NCI-H510A (cell line): ENCODE measurements at places on chromosomes 1 and 21.
A peak's percentile ranks its signal among the peaks of the same experiment; 100 is the strongest.

- DNase-seq, result no peak
Measured at GRCh38 chr1:5615076-5615475, 377.1 kb downstream of the NPHP4 start.

- DNase-seq, result peak; percentile 74
Measured at GRCh38 chr1:204072931-204073836, at the start of gene SOX13. Gene SOX13 (plus strand): TSS chr1:204073115. CDS start chr1:204112916, 39,801 bp downstream.

- DNase-seq, result no peak
Measured at GRCh38 chr1:109271458-109271857, 11.5 kb downstream of the PSRC1 start.

DNA sequence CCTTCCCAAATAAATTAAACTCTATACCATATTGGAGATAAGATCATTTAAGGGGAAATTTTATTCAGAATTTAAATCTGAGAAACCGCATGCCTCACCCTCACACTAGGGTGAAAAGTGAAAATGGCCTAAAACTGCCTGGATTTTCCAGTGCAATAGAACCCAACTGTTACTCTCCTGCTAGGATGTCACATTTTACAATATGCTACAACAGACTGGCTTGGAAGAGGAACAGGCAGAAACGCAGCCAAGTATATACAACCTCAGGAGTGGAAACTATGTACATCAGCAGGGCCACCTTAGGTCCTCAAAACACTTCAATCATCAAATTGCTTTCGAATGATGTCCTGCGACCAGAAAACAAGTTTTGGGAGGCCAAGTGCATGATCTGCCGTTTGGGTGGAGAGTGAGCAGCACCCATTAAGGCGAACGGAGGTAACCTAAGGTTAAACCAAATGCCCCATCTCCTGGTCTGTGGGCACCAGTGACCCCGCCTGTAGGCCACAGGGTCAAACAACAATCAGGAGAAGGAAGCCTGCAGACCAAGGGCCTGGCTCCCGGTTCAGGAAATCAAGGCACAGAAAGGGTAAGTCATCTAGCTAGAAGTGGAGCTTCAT is 4.9 kb downstream of the RCAN1 start:
- DNase-seq, result no peak

DNA sequence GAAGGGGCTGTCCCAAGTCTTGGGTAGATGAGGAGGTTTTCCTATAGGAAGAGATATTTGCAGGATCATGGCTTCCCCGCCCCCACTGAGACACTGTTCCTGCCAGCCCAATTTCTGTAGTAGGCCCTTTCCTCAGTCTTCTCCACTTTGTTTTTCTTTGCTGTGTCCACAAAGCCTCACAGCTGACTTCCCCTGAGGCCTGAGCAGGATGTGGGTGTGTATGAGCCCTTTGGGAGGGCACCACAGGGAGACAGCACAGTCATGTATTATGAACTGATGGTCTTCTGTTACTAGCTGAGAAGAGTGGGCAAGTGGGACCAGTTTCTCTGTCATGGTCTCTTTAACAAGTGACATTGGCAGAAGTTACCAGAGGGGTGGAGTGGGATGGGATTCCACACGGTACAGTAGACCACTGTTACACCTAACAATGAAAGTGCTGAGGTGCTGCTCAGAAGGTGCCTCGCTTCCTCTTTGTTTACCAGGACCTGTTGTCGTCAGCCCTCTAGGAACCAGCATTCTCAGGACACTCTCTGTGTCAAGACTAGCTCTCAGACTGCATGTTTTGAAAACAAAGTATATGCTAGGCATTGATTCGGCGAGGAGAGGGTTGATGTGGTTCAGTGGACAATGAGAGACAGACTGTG is 253.8 kb upstream of the HOOK1 start:
- no peak for DNase-seq

GRCh38 chr1:214397497-214397896 is 116.5 kb downstream of the SMYD2 start:
- no peak for DNase-seq

DNA sequence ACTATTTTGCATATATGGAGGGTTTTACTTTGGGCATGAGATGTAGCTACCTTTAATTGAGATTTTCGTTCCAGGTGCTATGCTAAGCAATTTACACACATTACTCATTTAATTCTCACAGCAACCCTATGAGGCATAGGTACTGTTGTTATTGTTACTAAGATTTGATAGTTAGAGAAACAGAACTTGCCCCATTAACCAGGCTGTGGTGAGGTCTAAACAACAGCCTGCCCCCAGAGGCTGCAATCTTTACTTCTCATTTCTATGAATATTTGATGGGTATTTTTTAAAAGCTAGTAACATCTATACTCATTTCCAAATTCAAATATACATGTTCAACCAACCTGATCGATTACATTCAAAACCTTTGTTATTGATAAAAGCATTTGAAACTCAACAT is 155.6 kb downstream of the GALNT2 start:
- DNase-seq, result no peak

GRCh38 chr1:111738436-111739193 is 580 bp downstream of the INKA2 start:
- DNase-seq, result peak; percentile 67

DNA sequence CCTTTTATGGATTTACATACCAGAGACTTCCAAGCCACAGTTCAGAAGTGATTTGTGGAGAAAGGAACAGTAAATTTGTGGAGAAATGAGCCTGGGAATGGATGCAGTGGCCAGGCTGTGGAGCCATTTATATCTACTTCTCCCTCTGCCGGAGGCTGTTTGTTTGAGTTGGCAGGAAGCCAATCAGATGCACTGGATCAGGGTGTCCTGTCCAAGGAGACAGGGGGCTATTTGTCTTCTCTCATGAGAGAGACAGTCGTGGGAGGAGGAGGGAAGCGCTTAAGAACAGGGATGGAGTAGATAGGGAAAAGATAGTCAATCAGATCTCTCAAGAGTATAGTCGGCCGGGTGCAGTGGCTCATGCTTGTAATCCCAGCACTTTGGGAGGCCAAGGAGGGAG is 2.8 kb upstream of the HAPLN2 start:
- peak; percentile 70 for DNase-seq

- DNase-seq, result no peak
Measured at GRCh38 chr1:107076841-107077240, 20.4 kb downstream of the PRMT6 start.

GRCh38 chr1:150267896-150268295 is 920 bp downstream of the APH1A start:
- no peak for DNase-seq

DNA sequence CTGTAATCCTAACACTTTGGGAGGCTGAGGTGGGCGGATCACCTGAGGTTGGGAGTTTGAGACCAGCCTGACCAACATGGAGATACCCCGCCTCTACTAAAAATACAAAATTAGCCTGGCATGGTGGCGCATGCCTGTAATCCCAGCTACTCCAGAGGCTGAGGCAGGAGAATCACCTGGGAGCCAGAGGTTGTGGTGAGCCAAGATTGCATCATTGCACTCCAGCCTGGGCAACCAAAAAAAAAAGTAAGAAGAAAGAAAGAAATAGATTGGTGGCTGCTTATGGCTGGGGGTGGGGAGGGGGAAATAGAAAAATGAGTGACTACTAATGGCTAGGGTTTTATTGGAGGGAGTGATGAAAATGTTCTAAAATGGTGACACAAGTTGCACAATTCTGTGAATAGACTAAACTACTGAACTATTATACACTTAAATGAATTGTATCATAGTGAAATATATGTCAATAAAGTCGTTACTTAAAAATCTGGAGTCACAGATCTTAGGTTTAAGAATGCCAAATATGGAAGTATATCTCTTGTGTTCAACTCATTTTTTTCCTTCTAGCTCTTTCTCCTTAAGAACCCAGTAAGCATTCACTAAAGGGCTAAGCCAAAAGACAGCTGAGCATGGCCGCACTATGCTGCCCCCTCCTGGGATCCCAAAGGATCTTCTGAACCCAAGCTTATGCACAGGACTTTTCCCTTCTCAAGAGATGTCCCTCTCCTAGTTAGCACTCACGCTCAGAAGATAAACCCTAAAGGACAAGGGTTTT is 3.2 kb upstream of the NPL start:
- DNase-seq, result peak; percentile 14

DNA sequence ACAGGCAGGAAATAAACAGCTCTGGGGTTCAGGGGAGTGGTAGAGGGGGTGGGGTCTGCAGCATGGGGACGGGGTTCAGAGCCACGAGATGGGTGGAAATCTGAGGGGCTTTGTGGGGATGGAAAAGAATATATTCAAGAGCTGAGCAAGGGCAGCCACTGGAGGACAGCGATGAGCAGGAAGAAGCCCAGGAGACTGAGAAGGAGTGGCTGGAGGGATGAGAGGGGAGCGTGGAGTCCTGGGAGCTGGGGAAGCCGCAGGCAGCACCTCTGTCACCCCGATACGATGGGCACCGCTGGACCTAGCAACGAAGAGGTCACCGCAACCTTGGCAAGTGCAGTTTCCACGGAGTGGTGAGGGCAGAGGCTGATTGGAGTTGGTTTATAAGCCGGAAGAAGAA is 10.0 kb upstream of the KCNAB2 start:
- no peak for DNase-seq

GRCh38 chr21:45293726-45294401 is 6.2 kb upstream of the POFUT2 start:
- no peak for DNase-seq

DNA sequence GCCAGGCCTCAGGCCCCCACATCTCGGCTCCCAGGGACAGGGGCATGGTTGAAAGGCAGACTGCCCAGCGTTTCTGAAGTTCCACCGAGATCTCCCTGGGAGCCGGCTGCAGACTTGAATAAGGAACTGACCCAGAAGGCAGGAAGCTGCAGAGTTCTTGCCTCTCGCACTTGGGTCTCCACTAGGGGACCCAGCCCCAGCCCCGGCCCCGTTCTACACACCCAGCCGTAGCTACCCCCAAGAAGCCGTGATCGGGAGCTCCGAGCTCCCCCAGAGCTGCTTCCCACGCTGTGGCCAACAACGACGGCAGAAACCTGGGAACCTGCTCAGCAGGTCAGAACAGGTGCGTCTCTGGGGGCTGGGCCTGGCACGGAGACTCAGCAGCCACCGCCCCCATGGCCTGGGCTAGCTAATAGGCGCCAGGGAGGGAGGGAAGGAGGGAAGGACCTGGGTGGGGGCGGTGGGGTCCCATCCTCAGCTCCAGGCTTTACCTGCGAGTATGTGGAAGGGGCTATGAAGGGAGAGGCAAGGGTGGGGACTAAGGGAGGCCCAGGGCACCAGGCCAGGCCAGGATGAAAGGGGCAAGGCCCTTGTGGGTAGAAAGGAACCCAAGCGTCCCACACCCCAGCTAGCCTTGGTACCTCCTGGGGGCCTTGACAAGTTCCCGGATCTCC is at the start of gene NECTIN4:
Gene NECTIN4, minus strand, starts transcription at position 308 of the 674 bp plus-strand sequence. Its CDS starts 262 bp downstream, at position 46.
- peak; percentile 56 for DNase-seq

DNA sequence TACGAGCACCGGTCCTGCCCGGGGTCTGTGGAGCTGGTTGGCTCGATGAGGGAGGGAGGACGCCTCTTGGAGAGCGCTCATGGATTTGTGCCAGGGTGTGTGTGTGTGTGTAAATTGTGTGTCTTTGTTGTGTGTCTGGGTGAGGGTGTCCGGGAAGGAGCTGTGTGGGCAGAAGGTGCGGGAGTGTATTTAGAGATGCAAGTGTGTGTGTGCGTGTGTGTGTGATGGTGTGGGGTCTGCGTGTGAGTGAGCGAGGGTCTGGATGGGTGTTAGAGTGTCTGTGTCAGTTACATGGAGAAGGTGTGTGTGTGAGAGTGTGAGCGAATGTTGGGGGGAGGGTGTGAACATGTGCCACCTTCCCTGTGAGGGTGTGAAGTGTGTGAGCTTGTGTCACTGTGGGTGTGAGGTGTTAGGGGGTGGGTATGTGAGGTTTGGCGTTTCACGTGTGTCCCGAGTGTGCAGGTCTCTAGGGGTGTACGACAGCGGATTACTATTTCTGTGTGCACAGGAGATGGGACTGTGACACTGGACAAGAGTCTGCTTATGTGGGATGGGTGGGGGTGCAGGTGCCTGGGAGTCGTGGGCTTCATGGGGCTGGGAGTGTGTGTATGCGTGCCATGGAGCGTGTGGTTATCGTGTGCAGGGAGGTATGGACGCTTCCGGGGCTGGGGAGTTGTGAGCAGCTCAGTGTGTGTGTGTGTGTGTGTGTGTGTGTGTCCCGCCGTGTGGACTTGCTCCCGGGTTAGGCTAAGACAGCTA is 880 bp downstream of the IGSF21 start:
- DNase-seq, result no peak

DNA sequence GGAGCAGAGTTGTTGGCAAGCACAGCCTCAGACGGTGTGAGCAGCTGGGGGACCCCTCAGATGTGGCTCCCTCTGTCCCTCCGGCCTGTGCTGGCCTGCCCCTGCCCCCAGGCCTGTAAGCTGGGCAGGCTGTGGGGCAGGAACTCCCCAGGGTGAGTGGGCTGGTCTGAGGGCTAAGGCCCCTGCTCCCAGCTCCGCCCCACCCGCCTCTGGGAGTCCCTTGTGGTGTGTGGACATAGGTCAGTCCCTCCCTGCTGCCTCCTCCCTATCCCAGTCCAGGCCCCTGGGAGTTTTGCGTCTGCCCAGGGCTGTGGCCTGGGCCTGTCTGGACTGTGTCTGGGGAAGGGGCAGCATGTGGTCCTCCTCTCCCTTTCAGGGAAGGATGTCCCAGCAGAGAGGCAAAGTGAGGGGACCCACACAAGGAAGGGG is 3.6 kb upstream of the VWA1 start:
- peak; percentile 48 for DNase-seq

DNA sequence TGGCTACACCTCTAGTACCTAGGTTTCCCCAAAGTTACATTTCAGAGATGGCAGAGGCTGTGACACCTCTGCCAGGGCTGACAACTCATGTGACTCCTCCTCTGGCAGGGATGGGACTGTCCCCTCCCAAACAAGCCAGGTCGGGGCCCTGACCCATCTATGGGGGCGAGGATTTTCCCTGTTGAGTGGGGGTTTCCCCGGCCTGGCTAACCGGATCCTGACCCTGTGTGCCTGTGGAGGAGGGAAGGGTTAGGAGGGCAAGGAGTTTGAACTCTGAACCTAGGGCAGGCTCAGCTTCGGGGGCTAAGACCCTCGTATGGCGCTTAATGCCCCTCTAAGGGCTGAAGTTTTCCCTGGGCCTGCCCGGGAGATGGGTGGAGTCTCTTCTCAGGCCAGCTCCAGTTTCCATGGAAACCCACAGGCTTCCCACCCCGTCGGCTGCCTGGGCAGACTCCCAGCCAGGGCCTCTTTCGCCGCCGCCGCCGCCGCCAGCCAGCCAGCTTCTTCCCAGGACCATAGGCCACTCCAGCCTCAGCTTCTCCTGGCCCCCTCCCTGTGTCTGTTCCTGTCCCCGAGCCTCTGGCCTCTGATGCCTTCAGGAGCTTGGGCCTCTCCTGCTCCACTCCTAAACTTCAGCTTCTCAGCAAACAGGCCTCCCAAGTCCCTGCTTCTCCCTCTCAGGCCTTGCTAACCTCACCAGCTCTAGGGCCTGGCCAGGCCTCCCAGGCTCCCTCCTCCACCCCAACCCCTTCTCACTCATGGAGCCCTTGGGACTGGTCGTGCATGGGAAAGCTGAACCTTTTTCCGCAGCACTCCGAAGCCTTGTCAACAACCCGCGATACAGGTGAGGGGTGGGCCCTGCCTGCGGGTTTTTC is at the start of gene BTBD19:
Gene BTBD19, plus strand, starts transcription at position 461 of the 875 bp plus-strand sequence. Its CDS starts 298 bp downstream, at position 759.
- DNase-seq, result no peak
